ENCODE measurements at places on chromosomes 1 and 21.

- DNase-seq = no peak
Observed at GRCh38 chr1:204150702-204151551, 917 bp downstream of the ETNK2 start.

DNA sequence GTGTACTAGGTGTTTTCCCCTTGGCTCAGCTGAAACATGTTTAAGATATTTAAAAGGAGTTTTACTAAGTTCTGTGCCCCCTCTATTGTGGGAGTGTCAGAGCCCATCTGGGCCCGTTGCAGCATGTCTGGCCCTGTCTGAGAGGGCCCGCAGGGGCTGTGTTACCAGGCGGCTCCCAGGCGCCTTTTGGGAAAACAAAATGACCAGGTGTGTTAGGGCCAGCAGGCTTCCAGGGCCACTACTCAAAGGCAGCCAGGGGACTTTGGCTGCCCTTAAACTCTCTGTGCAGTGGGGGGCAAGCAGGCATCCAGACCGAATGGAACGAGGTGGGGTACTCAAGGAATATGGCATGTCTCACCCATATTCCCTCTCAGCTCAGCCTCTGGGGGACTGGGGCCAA lies 111.7 kb downstream of the KCNN3 start:
- no peak for DNase-seq

DNA sequence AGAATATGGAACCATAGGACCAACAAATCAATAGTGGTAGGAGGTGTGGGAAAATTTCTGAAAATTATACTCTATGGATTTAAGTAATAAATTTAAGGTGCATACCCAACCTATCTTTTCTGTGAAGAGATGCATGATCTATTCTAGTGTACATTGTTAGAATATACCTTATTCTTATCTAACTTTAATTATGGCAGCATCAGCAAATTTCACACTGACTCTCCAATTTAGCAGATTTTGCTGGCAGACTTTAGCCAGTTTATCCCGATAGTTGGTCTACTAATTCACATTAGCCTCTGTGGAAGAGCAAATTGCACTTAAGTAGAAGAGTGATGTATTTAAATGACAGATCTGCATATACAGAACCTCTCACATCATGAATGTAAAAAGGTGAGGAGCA lies 400.0 kb downstream of the PLA2G4A start:
- DNase-seq = no peak

GRCh38 chr1:200907611-200908097 lies 13.0 kb downstream of the INAVA start:
- DNase-seq = no peak

DNA sequence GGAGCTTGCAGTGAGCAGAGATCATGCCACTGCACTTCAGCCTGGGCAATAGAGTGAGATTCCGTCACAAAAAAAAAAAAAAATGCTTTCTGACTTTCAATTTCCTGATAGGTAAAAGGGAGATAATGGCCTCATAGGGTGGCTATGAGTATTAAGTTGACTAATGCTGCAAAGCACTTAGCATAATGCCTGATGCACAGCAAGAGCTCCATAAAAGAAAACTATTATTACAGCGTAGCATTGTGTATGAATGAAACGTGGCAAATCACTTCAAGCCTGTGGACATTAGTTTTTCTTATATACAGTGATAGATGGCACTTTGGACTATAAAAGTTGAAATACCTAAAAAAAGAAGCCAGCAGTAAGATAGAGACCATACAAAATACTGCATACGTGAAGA lies 16.8 kb downstream of the FNDC7 start:
- DNase-seq = no peak

GRCh38 chr1:115277276-115277675 lies 60.8 kb downstream of the NGF start:
- DNase-seq = no peak

DNA sequence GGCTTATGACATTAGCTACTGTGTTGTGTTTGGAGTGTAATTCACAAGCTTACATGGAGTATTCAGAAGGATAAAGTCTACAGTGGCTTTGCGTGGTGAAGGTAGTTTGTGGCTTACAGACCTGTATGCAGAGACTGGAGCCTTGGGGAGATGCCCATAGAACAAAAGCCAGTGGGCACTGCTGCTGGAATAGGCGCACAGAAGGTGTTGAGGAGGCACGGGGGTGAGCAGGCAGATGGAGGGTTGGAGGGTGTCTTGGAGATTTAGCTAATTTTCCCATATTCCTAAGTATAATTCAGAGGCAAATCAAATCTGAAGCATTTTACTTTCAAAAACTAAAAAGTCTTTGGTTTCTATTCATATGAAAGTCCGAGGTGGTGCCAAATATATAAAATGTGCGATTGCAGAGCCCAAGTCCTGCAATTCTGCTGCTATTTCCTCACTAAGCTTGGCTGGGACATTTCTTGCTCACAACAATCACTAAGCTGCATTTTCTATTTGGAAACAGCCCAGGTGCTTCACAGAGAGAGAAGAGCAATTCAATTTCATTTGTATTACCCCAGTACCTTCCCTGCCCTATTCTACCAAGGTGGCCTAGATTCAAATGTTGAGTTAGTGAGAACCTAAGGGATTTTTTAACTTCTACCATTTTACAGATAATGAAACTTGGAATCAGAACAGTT lies 48.5 kb downstream of the FH start:
- DNase-seq = no peak

- DNase-seq = no peak
Observed at GRCh38 chr1:25580927-25581326, 35.7 kb upstream of the MAN1C1 start.

- DNase-seq = no peak
Observed at GRCh38 chr21:34282223-34282622, 81.6 kb upstream of the KCNE2 start.

DNA sequence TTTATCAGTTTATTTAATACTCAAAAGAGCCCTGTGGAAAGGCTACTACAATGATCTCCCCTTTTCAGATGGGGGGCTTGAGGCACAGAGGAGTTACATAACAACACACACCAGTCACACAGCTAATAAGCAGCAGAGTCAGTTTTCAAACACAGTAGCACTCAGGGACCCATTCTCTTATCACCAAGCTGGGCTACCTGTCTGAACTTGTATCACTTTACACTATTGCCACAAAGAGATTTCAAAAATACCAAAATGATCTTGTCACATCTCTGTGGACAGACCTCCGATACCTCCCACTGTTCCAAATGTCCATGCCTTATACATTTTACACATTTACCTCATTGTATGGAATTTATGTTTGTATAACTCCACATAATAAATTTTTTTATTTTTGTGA lies 134.6 kb downstream of the TPR start:
- DNase-seq = no peak

DNA sequence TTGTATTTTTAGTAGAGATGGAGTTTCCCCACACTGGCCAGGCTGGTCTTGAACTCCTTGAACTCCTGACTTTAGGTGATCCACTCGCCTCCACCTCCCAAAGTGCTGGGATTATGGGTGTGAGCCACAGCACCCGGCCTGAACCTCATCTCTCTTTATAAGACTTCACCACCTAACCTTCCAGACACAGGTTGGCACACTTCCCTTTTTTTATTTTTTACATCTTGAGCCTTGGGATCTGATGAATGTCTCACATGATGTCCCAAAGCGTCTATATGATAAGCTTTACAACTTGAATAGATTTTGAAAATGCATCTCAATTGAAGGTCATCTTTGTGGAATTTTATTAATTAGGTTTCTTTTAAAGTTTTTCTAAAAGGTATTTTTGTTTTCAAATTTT lies 172.4 kb upstream of the IVNS1ABP start:
- DNase-seq = no peak

GRCh38 chr1:50967416-50968157 lies 2.5 kb upstream of the CDKN2C start:
- DNase-seq = no peak

DNA sequence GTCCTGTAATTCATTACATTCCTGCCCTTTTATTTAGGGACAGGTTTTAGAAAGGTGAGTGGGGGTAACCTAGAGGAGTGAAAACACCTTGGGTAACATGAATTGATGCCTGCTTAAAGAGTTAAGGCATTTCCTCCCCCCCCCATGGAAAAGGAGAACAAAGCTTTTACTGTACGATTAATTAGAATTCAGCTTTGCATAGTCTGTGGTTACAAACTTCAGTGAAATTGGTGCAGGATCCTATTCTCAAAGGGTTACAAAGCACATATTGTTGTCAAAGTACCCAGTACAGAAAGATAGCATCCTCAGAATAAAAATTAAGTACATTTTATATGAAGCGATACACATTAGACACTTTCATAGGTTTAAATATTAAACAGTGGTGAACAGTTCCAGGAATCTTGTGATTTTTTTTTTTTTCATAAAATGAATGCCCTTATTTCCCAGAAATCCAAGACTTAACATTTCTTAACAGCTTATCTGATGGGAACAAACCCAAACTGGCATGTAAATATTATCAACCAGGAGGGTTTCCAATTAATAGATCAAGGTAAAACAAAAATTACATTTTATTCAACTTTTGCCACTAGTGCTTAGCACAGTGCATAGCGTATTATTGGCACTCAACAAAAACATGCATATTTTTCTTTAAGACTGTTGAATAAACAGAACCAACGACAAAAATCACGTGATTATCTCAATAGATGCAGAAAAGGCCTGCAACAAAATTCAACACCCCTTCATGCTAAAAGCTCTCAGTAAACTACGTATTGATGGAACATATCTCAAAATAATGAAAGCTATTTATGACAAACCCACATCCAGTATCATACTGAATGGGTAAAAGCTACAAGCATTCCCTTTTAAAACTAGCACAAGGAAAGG lies 172.7 kb downstream of the PDE4B start:
- no peak for DNase-seq

DNA sequence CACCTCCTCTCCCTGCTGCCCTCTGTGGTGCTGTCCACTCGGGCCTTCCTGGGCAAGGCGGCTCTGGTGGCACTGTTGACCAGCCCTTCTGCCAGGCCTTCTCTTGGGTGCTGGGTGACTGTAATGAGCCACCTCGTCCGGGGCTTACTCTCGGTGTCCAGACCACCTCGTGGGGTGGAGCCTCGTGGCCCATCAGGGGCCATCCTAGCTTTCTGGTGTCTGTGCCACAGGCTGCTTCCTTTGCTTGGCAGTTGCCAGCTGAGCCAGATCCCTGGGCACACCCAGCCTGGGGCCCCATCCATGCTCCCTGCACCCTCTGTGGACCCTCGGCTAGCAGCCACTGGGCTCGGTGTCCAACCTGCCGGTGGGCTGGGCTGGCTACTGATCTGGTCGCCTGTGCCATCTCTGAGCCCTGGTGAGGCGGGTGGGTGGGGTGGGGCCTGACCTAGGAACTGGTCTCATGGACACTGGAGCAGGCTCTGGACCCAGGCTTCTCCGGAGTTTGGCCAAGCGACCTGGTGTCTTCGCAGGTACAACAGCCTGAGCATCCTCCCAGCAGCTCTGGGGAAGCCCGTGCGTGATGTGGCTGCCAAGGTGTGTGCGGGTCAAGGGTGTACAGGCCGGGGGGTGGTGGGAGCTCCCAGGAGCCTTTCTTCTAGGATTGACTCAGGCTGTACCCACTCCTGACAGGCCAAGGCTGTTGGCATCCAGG lies 1.4 kb downstream of the PRXL2B start:
- DNase-seq = no peak

DNA sequence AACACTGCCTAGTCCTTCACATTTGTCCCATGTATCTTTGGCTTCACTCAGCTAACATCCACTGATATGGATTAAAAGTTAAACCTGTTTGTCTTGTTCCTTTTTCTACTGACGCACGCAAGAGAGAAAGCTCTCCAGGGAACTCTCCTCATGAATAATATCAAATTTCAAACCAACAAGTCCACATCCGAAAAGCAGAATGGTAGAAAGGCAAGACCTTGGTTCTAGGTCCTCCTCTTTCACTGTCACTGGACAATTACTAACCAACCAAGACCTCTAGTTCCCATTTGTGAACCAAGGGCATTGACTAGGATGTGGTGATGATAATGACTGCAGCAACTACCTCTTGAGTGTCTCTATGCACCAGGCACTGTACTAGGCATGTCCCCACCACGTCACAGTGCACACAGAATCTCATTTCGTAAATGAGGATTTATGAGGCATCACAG lies 8.4 kb downstream of the PLPP3 start:
- DNase-seq = no peak

DNA sequence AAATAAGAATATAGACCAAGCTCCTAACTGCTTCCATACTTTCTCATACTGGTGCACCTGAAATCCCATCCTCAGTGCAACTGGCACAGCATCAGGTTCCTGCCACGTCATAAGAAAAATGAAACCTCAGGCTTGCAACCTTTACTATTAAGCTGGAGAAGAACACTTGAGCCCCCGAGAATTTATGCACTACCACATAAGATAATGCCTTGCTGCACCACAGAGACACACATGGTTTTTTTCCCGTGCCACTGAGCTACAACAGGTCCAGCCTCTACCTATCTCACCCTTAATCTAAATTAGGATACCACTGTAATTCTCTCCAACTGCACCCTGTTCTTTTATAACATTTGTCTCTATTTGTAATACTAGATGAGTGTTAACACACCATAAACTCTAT lies 174.5 kb downstream of the DENND1B start:
- no peak for DNase-seq

DNA sequence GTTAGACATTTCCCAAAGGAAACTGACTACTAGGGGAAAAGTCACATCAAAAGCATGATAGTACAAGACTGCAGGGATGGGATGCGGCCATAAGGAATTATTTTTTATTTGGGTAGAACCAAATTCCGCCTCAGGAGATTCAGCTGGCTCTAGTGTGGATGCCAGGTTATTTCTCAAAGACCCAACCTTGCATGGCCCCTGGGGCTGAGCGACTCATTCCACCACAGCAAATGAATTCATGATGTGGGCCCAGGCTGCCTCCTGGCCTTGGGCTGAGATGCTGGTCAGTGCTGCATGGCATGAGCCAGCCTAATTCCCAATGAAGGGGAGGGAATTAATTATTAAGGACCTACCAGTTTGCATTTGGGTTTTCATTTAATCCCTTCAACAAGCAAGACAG lies 11.8 kb downstream of the TMEM35B start:
- no peak for DNase-seq

DNA sequence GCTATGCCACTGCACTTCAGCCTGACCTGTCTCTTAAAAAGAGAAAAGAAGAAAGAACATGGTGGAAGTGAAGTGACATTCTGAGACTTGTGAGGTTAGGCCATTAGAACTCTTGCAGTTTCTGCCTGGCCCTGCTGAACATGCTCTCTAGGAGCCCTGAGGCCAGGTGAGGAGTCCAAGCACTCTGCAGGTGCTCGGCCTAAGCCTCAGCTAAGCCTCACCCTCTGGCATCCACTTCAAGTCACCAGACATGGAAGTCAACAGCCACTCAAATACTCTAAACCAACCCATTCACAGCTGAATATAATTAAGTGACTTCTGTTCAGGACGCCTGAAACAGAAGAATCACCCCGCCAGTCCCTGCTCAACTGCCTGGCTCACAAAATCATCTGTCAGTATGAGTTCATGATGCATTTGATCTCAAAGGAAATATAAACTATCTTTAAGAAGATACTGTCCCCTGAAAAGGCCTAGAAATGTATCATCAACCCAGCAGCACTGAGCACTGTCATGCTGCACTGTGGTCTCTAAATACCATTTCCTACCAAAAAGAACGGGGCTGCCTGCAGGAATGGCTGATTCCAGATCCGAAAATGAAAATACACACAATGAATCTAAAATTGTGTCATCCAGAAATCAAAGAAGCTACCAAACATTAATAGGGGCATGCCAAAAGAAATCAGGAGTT lies 118.8 kb downstream of the PSMG1 start:
- DNase-seq = no peak

- DNase-seq = no peak
Observed at GRCh38 chr21:42135386-42136052, 64.4 kb downstream of the UMODL1 start.

- DNase-seq = no peak
Observed at GRCh38 chr21:35643176-35643575, 417.1 kb downstream of the SETD4 start.

GRCh38 chr1:17539477-17540254 lies at the start of gene ARHGEF10L:
Gene ARHGEF10L, plus strand, starts transcription at chr1:17539698. Its CDS starts 40,898 bp downstream, at chr1:17580596.
- DNase-seq = no peak

Measured in activated CD8-positive, alpha-beta memory T cell treated with anti-CD3 and anti-CD28 coated beads for 1 hour (primary cell).